ENCODE measurements at places on chromosomes 11 and 22.

DNA sequence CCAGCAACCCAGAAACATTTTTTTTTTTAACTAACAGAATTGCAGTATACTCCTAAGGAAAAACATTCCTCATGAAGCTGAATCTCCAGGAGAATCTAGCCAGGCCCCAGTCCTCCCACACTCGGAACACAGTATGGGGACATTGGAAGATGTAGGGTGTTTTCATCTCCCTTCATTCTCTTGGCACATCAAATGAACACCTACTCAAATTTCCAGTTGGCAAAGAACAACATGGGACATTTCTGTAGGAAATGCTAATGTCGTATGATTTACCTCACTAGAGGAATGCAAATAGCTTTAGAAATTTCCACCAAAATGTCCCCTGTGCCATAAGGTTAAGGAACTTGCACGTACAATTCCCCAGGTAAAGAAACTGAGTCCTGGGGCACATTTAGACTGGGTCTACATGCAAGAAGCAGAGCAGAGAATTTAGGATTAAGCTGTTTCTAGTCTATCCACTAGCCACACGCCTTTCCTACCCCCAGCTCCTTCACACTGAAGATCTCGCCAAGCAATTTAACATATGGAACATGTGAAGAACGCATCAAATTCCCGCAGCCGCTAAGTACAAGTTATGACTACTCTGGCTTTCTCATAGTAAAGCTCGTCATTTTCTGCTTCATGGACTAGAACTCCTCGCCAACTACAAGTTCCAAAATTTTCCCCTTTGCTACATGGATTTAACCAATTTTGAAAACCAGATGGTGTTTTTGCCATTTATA is 2.9 kb upstream of the CADM1 start:
- DNase-seq, result no peak

DNA sequence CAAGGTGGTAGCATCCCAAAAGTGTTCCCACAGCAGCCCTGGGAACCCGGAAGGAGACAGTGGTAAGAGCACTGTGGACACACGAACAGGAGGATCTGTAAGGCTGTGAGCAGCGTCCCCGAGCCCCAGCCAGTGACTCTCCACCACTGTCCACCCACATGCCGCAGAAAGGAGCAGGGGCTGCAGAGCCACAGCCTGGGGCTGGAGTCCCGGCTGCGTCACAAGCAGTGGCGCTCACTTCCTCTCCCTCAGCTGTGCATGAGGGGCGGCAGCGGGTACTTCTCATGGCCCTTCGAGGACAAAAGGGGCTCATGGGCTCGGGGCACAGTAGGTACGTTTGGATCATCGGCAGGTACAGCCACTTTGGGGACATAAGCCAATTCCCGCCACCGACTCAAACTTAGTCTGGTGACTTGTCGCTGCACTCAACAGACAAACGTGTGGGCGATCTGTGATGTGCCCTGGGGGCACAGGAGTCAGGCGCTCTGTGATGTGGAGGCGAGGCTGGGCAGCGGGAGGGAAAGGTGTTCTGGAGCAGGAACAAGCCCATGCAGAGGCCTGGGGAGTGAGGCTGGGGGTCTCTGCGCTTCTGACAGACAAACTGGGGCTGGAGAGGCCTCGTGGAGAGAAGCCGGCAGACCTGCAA is 68.5 kb downstream of the SCUBE1 start:
- no peak for DNase-seq

GRCh38 chr11:102879801-102880200 is 5.0 kb upstream of the MMP12 start:
- DNase-seq, result no peak

GRCh38 chr22:33044112-33044511 is 14.1 kb downstream of the SYN3 start:
- no peak for DNase-seq

DNA sequence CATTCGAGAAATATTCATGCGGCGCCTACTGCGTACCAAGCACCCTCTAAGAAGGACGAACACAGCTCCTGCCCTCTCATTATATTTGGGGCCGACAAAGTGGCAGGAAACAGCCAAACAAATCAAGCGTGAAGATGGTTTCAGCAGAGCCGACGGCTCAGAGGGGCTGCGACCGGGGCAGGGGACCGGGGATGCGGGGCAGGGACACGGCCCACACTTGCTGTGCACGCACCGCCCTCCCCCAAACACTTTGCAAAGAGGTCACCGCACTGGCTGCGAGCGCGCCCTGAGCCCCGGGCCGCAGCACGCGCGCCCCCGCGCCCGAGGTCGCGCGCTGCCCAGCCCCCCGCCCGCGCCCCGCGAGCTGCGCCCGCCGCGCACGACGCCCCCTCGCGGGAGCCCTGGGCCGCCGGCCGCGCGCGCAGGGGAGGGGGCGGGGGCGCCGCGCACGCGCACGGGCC is 255 bp upstream of the SYNGR1 start:
- DNase-seq, result peak; percentile 49

DNA sequence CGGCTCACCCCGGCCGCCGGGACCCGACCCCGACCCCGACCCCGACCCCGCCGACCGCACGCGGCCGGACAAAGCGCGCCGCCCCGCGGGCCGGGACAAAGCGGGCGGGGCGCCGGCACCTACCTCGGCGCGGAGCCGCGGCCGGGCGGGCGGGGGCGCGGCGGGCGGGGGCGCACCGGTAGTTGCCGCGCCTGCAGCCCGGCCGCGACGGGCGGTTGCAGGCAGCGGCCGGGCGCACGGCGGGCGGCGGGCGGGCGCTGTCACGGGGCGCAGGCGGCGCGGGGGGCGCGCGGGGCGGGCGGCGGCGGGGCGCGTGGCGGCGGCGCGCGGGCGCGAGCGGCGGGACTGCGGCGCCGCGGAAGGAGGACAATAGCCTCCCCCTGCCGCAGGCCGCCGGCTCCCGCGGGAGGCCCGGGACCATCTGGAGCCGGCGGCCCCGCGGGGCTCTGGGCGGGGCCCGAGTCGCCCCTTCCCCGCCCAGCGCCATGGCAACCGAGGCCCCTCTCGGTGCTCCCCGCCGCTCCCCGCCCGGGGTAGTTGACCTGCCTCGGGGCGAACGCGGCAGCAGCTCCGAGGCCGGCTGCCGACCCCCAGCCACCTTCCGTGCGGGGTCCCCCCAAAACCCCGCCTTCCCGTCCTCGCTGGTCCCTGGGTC is 851 bp downstream of the SPTBN2 start:
- no peak for DNase-seq

DNA sequence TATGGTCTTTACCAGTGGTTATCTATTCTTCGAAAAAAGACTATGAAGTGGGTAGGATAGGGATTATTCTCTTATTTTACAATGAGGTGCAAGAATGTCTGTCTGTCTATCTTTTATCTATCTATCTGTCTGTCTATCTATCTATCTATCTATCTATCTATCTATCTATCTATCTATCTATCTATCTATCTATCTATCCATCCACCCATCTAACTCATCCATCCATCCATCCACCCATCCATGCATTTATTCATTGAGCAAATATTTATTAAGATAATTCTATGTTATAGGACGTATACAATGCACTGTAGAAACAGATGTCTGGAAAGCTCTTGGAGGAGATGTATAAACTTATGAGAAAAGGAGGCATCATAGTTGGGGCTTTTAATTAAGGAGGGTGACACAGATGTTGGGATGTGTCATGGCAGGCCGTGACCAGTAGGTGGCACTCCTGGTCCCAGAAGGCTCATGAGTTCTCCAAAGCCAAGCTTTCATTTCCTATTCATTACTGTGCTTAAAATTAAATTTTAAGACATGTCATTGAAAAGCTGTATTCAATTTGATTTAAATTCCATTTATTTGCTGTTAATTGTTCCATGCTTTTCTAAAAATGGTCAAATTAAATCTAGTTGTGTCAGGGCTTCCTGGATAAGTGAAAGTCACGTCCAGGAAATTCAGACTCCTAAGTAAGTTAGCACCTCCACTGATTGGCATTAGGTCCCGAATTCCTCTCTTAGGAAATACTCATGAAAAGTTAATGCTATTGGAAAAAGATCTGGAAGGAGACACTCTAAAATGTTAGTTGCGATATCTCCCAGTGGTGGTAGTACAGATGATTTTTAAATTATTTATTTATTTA is 19.0 kb upstream of the E2F8 start:
- DNase-seq, result peak; percentile 52

DNA sequence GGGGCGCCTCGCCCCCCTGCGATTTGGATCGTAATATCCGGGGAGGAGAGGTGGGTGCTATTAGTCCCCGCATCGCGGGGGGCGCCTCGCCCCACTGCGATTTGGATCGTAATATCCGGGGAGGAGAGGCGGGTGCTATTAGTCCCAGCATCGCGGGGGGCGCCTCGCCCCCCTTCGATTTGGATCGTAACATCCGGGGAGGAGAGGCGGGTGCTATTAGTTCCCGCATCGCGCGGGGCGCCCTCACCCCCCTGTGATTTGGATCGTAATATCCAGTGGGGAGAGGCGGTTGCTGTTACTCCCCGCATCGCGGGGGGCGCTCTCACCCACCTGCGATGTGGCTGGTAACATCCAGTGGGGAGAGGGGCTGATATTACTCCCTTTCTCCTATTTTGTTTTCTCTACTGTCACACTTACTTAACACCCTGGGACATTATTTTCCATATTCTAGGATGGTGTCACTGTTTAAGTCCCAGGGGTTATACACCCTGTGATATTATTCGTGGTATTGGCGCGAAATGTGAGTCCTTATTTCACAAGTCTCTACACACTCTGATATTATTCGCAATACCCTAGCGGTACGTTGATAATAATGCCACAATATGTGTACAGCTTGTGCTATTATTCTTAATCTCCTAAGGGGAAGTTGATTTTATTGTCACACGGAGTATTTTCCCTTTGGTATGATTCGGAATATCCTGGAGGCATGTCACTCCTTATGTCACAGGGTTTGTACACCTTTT is 57.8 kb upstream of the ALDH3B2 start:
- DNase-seq, result peak; percentile 65
